ENCODE measurements at places on chromosomes 3 and 15. TPM values are rescaled to one million over a fixed set of nuclear protein-coding genes. Genes with fewer than 3 reads are reported as not detected.

DNA sequence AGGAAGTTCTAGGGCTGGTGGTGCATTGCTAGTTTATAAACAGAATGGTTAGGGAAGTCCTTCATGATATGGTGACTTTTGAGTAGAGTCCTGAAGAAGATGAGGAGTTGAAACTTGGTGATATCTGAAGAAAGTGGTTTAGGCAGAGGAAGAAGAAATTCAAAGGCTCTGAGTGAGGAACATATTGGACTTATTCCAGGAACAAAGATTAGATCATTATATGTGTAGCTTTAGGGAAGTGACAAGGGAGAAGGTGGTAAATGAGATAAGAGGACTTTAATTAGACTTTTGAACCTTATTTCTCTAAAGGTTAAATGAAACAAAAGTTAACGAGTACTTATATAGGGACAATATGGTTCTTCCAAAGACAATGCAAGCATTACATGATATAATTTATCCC is 286.7 kb downstream of the DOCK3 start:
- H3K4me1 ChIP-seq: no peaks in the 10 kb centered on the region
- no peaks in the 10 kb centered on the region for H3K36me3 ChIP-seq
- no peak for DNase-seq
- H3K27me3 ChIP-seq: peaks cover 12% of the 10 kb centered on the region

DNA sequence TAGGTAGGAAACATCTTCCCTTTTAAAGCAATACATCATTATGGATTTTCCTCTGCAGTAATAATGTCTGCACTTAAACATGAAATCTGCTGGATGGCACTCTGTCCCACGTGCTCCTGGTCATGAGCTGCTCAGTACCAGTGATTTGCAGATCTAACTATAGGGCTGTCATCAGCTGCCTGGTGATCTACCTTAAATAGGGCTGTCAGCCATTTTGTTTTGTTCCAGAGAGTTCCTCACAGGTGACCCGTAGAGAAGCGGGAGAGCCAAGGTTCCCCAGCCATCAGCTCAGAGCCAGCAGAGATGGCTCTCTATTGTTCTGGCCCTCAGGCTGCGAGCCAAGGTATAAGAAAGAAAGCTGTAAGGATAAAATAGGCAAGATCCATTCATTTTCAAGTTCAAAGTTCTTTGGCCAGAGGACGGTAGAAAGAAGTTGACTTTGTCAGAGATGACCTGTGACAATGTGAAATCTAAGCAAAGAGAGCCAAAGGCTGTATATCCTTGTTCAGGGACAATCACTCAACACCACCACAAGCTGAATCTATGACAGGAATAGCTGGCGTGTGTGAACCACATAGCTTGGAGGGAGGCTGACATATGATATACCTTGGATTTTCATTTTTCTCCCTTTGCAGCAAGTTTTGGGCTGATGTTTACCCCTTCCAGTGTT is 156.5 kb downstream of the RYR3 start:
- no peak for DNase-seq
- no peaks in the 10 kb centered on the region for H3K36me3 ChIP-seq
- H3K27me3 ChIP-seq: peaks cover 2% of the 10 kb centered on the region
- H3K4me3 ChIP-seq: no peak overlapping the region
- H3K27ac ChIP-seq: no peak overlapping the region

DNA sequence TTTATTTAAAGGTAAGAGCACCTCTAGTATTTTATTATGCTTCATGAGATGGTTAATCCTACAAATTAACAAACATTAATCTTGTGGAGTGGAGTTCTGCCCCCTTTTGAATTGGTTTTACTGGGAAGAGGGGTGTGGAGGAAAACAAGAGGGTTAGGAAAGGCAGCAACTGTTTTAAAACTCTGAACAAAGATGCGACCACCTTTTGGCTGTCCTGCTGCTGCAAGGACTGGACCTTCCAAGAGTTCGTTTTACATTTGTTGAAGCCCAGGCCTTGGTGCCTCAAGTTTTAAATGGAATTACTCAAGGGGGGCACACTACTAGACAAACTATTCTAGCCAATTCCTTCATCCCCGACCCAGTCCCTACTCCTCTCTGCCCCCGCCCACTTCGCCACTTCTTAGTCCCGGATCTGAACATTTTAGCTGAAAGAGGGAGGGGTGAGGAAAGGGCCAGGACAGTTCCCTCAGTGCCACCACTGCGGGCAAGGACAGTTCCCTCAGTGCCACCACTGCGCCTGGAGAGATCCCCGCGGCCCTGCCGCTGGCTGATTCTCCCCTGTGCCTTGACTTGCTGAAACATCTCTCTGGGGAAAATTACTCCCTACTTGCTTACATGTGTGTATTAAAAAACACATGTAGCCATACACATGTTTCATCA is 11.2 kb downstream of the SOX2 start:
- H3K4me1 ChIP-seq: peaks cover 12% of the 10 kb centered on the region
- peaks cover 16% of the 10 kb centered on the region for H3K36me3 ChIP-seq
- H3K4me3 ChIP-seq: no peak overlapping the region
- no peak for DNase-seq

- H3K4me3 ChIP-seq: no peak overlapping the region
- peaks cover 84% of the 10 kb centered on the region for H3K4me1 ChIP-seq
- H3K36me3 ChIP-seq: peaks cover 1% of the 10 kb centered on the region
- H3K27ac ChIP-seq: peak overlapping the region; percentile 75
- H3K27me3 ChIP-seq: no peaks in the 10 kb centered on the region
Measured at GRCh38 chr15:84987949-84988624, 6.4 kb downstream of the PDE8A start.

- H3K4me3 ChIP-seq: no peak overlapping the region
- no peak overlapping the region for H3K27ac ChIP-seq
- no peaks in the 10 kb centered on the region for H3K4me1 ChIP-seq
Measured at GRCh38 chr15:95659656-95660055, 670.8 kb upstream of the NR2F2 start.

- H3K27ac ChIP-seq: no peak overlapping the region
- no peaks in the 10 kb centered on the region for H3K4me1 ChIP-seq
- no peaks in the 10 kb centered on the region for H3K27me3 ChIP-seq
- no peak for DNase-seq
- H3K36me3 ChIP-seq: no peaks in the 10 kb centered on the region
Measured at GRCh38 chr3:117886147-117886546, 1148.5 kb downstream of the IGSF11 start.

DNA sequence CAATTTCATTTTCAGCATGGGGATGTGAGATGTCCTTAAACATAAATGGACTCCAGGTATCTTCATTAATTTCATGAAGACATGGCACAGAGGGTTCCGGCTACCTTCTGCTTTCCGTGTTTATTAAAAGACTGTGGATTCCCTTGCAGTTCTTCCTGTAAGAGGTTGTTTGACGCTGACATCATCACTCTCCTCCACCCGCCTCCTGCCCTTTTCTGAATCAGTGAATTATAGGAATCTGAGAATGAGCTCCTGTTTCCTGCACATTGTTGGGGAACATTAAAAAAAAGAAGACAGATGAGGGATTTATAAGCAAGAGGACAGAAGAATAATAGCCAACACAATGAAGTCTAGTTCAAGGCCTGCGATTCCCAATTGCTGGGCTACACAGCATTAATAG is 191.3 kb downstream of the LPP start:
- peaks cover 16% of the 10 kb centered on the region for H3K4me1 ChIP-seq
- H3K27me3 ChIP-seq: no peaks in the 10 kb centered on the region
- DNase-seq: no peak
- H3K27ac ChIP-seq: no peak overlapping the region

DNA sequence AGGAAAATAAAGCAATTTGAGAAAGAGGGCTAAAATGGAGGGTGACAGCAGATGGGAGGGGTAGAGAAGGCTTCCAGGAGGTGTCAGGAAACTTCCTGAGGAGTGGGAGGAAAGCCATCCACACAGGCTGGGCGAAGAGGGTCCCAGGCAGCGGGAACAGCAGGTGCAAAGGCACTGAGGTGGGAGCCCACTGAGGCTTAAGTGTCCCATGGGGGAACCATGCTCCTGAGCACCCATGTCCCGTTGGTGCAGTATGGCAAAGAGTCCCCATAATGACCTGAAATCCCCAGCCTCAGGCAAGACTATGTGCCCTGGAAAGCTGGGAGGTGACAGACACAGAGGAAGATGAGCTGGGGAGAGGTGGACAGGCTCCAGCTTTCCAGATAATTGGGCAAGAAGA is 30.0 kb downstream of the CFAP100 start:
- no peaks in the 10 kb centered on the region for H3K27me3 ChIP-seq
- H3K4me3 ChIP-seq: no peak overlapping the region
- no peak overlapping the region for H3K27ac ChIP-seq
- H3K4me1 ChIP-seq: no peaks in the 10 kb centered on the region
- peaks cover 8% of the 10 kb centered on the region for H3K36me3 ChIP-seq
- DNase-seq: no peak

DNA sequence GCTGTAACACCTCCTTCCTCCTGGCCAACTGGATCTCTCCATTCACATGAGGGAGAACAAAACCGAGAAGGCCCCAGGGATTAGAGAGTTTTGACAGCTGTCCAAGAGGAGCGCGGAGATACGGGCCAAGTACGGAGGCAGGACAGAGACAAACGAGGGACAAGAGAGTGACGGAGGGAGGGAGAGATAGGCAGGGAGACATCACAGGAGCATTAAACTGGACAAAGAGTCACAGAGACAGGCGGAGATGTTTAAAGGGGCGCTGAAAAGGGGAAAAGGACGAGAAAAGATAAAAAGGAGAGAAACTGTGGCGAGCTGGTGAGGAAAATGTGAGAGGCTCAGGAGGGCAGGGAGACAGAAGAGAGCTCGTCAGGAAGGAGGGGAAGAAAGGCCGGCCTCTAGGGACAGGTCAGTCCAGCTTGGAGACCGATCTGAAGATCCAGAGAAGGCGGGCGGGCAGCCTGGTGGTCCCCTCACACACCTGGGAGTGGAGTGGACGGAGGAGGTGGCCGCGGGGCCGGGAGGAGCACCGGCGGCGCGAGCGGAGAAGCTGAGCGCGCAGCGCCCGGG is 40.5 kb upstream of the ROPN1 start:
- peak overlapping the region; percentile 54 for H3K4me3 ChIP-seq
- DNase-seq: no peak

DNA sequence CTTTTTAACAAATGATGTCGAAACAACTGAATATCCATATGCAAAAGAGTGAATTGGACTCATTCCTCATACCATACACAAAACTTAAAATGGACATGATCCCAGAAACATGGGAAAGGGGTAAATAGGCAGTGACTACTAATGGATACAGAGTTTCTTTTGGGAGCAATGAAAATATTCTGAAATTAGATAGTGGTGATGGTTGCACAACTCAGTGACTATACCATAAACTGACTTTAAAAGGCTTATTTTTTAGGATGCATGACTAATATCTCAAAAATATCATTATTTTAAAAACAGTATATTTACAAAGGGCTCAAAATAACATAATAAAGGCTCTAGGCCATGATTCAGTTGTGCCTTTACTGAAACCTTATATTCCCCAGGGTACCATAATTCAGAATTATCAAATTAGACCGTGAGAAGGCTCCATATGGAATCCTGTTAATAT is 16.3 kb upstream of the ATP13A3 start:
- peaks cover under 1% of the 10 kb centered on the region for H3K4me1 ChIP-seq
- H3K36me3 ChIP-seq: peaks cover 6% of the 10 kb centered on the region
- no peak overlapping the region for H3K27ac ChIP-seq
- H3K27me3 ChIP-seq: no peaks in the 10 kb centered on the region

GRCh38 chr3:157088601-157089454 is 71.1 kb downstream of the CCNL1 start:
- H3K36me3 ChIP-seq: peaks cover 3% of the 10 kb centered on the region
- H3K27me3 ChIP-seq: peaks cover 1% of the 10 kb centered on the region
- peaks cover 71% of the 10 kb centered on the region for H3K4me1 ChIP-seq
- peak; percentile 97 for DNase-seq

GRCh38 chr15:36778531-36778930 is 199.1 kb downstream of the CDIN1 start:
- no peak overlapping the region for H3K4me3 ChIP-seq
- no peaks in the 10 kb centered on the region for H3K27me3 ChIP-seq
- peaks cover 3% of the 10 kb centered on the region for H3K4me1 ChIP-seq
- H3K36me3 ChIP-seq: peaks cover 3% of the 10 kb centered on the region
- H3K27ac ChIP-seq: no peak overlapping the region
- no peak for DNase-seq

GRCh38 chr3:24493746-24494617 is 668 bp downstream of the THRB start:
- H3K36me3 ChIP-seq: no peaks in the 10 kb centered on the region
- H3K27ac ChIP-seq: no peak overlapping the region
- H3K27me3 ChIP-seq: peaks cover 51% of the 10 kb centered on the region

DNA sequence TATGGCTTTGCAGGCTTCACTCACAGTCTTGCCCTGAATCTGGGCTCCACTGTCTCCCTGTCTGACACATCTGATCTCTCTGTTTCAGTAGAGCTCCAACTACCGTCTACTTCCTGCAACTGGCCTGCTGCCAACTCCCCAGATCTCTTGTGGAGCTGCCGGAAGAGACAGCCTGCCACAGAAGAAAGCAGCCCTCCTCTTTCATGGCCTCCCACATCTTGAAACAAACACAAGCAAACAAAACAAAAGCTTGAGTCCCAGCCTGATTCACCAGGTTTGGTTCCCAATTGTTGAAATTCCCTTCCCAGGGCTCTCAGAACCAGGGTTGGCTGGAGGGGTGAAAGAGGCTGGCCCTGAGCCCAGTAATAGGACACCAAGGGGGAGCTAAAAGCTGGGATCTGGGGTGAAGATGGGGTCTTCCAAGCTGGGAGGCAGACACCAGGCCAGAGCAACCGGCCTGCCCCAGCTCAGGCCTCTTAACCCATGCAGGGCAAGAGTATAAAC is 55.3 kb upstream of the CA12 start:
- no peak overlapping the region for H3K4me3 ChIP-seq
- H3K36me3 ChIP-seq: no peaks in the 10 kb centered on the region
- H3K27me3 ChIP-seq: no peaks in the 10 kb centered on the region

GRCh38 chr3:181881749-181882148 is 170.0 kb downstream of the SOX2 start:
- DNase-seq: no peak
- no peaks in the 10 kb centered on the region for H3K36me3 ChIP-seq
- H3K27me3 ChIP-seq: no peaks in the 10 kb centered on the region
- no peaks in the 10 kb centered on the region for H3K4me1 ChIP-seq

- no peaks in the 10 kb centered on the region for H3K4me1 ChIP-seq
- H3K36me3 ChIP-seq: no peaks in the 10 kb centered on the region
- H3K4me3 ChIP-seq: no peak overlapping the region
- DNase-seq: no peak
- peaks cover 5% of the 10 kb centered on the region for H3K27me3 ChIP-seq
Measured at GRCh38 chr3:61910732-61911131, 349.4 kb downstream of the PTPRG start.

- no peaks in the 10 kb centered on the region for H3K36me3 ChIP-seq
- H3K27me3 ChIP-seq: no peaks in the 10 kb centered on the region
- H3K4me1 ChIP-seq: peaks cover 16% of the 10 kb centered on the region
- DNase-seq: peak; percentile 38
- H3K27ac ChIP-seq: no peak overlapping the region
Measured at GRCh38 chr3:69161587-69162307, 39.4 kb upstream of the LMOD3 start.

GRCh38 chr3:66442254-66443117 is 58.3 kb downstream of the LRIG1 start:
- H3K4me1 ChIP-seq: peaks cover 19% of the 10 kb centered on the region
- no peak overlapping the region for H3K4me3 ChIP-seq
- H3K36me3 ChIP-seq: peaks cover 7% of the 10 kb centered on the region
- no peak overlapping the region for H3K27ac ChIP-seq
- no peaks in the 10 kb centered on the region for H3K27me3 ChIP-seq

The MYZAP gene
- total RNA-seq: 0.11 TPM

The CADM2 gene
- total RNA-seq: 0.14 TPM

The PIGZ gene
- 0.44 TPM for total RNA-seq

The GPR176 gene
- total RNA-seq: 0.14 TPM

The HTR3E gene
- total RNA-seq: not detected

The IL12A gene
- total RNA-seq: not detected
